ENCODE measurements at places on chromosomes 1 and 21.

DNA sequence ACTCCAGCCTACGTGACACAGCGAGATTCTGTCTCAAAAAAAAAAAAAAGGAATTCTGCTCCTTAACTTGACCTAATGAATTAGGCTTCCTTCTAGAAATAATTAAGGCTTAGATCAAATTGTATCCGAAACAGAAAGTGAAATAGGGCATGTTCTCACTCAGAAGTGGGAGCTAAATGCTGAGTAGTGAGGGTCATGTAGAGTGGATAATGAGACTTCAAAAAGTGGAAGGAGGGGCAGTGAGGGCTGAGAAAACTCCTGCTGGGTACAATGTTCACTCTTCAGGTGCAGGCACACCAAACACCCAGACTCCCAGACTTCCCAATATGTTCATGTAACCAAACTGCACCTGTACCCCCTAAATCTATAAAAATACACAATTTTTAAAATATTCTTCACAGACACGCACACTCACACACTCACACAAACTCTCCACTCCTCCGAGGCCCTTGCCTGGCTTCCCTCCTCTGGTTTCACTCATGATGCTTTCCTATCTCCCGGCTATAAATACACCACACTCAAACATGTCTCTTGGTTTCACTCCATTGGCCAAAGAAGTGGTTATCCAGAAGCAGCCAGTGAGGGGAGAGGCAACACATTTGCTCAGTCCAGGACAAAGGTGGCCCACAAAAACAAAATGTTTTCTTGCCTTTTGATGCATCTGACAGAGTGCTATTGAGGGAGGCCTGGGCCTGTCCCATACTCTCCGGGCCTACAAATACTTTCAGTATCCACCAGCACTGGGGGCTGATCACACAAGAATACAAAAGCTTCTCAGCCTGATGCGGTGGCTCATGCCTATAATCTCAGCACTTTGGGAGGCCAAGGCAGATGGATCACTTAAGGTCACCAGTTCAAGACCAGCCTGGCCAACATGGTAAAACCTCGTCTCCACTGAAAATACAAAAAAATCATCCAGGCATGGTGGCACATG lies 249.2 kb downstream of the TOMM20 start:
- no peak for DNase-seq

- DNase-seq = no peak
Observed at GRCh38 chr1:207658408-207658807, 13.5 kb downstream of the CR1L start.

DNA sequence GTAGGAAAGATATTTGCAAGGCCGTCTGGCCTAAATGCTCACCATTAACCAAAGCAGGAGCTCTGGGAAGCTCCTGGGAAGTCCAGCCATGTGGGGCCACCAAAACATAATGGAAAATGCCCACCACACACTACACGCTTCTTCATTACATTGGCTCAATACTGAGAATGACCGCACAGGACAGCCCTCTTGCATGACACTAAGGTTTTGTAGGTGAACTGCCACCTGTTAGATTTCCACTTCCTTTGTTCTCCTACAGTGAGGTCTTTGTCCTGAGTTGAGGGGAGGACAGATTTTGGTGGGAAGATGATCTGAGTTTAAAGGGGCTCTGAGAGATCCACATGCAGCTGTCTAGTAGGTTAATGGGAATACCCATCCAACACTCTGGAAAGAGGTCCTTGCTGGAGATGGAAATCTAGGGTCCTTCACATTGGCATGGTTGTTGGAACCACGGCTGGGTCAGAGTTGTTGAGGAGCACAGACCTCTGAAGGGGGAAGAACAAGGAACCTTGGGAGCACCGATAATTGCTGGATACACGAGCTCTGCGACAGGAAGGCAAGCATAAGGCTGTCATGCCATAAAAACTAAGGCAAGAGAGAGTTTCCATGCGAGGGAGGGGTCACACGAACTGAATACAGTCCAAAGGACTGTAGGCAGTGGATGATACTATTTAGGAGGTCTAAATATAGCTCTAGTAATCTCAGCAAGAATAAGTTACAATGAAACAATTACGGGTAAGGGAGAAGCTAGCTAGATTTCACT lies 105.5 kb upstream of the IRF2BP2 start:
- DNase-seq = no peak

DNA sequence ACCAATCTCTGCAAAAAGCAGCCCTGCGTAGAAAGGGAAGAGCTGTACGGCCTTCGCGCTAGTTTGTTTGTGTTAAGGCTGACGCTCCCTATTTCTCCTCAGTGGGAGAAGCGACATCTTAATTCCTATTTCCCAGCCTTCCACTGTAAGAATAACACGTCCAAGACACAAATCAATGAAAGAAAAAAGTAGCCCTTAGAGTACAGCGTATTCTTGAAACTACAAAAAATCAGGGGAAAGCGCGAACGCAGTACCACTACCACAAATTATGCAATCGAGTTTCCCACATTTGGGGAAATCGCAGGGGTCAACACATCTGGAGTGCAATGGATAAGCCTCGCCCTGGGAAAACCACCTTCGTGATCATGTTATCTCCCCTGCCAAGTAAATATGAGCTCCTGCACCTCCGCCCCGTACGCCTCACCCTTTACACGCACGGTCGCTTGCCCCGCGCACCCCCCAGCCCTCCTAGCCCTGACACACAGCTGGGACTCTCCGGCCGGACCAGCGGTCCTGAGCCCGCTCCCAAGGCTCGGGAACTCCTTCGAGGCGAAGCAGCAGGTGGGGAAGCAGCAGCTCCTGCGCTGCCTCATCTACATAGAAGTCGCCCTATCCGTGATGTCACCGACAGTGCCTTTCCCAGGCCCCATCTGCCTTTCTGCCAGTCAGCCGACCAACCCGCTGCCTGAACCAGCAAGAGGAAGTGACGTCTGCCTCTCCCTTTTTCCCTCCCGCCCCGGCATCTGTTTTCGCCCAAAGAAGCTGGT lies 94.7 kb downstream of the PPIAL4G start:
- peak; percentile 43 for DNase-seq

GRCh38 chr1:30274976-30275621 lies 448.3 kb downstream of the MATN1 start:
- DNase-seq = no peak

DNA sequence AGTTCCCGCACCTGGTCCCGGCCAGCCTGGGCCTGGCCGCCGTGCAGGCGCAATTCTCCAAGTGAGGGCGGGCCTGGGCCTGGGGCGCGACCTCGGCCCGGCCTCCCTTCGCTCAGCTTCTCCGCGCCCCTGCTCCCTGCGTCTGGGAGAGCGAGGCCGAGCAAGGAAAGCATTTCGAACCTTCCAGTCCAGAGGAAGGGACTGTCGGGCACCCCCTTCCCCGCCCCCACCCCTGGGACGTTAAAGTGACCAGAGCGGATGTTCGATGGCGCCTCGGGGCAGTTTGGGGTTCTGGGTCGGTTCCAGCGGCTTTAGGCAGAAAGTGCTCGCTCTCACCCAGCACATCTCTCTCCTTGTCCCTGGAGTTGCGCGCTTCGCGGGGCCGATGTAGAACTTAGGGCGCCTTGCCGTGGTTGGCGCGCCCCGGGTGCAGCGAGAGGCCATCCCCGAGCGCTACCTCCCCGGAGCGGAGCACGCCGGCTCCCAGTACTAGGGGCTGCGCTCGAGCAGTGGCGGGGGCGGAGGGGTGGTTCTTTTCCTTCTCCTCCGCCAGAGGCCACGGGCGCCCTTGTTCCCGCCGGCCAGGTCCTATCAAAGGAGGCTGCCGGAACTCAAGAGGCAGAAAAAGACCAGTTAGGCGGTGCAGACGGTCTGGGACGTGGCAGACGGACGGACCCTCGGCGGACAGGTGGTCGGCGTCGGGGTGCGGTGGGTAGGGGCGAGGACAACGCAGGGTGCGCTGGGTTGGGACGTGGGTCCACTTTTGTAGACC lies 1.2 kb downstream of the OLIG1 start:
- DNase-seq = no peak

GRCh38 chr21:46452710-46453109 lies 6.0 kb upstream of the DIP2A start:
- no peak for DNase-seq

DNA sequence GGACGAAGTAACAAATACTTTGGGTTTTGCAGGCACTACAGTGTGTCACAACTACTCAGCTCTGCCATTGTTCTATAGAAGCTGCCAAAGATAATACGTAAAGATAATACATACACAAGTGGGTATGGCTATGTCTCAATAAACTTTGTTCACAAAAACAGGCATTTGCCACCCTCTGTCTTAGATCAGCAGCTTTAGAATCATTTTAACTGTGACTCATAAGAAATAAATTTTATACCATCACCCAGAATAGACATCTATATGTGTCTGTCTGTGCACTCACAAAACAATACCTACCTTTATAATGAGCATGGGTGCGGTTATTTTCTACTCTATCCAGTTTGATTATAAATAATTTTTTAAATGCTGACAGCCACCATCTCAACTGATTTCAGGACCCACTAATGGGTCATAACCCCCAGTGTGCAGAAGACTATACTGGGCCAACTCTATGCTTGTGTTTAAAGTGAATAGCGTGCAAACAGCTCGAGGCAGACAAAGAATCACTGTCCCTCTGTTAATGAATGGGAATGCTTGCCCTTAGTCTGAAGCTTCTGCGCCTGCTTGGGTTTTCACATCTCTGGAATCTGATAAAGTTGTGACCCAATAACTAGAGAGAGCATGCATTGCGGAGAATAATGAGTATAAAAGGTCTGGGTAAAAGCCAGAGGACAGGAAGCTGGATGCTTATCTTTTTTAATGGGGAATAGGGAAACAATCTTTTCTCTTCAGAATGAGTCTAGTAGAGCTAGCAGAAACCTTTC lies 216.2 kb downstream of the PLPP3 start:
- DNase-seq = no peak

- no peak for DNase-seq
Observed at GRCh38 chr1:230069796-230070195, 2.8 kb downstream of the GALNT2 start.

- DNase-seq = no peak
Observed at GRCh38 chr21:39675590-39675989, 62.9 kb downstream of the B3GALT5 start.

DNA sequence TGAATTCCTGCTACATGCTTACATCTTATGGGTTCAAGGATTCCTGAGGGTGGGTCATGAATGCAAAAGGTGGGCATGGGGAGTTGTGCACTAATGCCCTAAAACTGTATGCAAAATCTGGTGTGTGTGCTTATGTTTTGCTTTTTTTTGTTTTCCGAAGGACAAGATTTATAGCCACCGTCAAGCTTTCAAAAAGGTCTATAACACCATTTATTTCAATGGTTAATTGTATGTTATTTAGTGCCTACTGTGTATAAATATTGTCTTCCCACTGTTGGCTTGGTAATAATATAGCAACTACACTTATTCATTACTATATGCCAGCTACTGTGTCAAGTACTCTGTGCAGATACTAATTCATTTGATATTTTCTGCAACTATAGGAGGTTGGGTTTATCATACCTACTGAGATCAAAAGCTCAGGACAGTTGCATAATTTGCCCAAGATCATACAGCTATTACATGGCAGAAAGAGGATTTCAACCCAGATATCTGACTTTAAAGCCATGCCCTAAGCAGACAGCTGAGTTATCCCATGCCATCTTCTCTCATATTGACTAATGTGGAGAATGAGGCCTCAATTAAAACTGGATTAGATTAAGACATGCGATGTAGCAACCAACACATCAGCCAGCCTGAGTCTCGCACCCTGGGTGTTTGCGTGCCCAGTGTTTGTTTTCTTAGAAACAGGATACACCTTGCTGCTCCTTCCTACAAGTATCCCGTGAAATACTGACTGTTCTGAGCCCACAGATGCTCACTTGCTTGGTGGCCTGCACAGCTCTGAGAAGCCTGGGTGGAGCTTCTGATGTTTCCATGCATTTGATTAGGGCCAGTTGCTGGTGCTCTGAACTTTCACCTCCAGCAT lies 34.6 kb downstream of the GADD45A start:
- no peak for DNase-seq

- DNase-seq = no peak
Observed at GRCh38 chr21:43372663-43373361, 54.1 kb downstream of the SIK1 start.

GRCh38 chr1:170698301-170699275 lies 34.7 kb downstream of the PRRX1 start:
- DNase-seq = no peak

- DNase-seq = peak; percentile 16
Observed at GRCh38 chr1:13593511-13594131, 10.0 kb downstream of the PDPN start.

DNA sequence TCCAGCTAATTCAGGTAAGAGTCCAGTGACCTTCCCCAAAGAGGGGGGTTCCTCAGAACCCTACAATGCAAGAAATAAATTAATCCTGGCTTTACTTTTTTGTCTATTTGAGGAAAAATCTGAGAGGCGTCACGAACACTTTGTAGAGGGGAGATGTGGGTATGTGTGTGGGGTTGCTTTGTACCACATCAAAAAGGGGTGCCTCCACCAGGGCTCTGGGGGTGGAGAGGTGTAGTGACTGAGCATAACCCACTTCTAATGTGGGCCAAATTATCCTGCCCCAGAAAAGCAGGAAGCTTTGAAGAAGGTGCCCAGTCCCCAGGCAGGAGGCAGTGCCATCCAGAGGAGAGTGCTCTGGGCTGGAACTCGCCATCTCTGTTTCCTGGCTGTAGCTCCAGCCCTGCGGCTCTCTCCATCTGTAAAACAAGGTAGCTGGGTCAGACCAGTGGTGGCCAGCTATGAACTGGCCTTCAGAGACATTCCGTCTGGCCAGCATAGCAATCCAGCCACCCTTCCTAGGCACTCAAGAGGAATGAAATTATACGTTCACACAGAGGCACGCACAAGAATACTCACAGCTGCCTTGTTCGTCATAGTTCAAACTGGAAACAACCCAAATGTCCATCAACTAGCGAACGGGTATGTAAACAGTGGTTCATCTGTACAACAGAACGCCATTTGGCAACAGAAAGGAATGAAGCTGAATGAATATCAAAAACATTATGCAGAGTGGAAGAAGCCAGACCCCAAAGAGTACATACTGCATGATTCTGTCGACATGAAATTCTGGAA lies 45.4 kb upstream of the TNFRSF1B start:
- DNase-seq = no peak

DNA sequence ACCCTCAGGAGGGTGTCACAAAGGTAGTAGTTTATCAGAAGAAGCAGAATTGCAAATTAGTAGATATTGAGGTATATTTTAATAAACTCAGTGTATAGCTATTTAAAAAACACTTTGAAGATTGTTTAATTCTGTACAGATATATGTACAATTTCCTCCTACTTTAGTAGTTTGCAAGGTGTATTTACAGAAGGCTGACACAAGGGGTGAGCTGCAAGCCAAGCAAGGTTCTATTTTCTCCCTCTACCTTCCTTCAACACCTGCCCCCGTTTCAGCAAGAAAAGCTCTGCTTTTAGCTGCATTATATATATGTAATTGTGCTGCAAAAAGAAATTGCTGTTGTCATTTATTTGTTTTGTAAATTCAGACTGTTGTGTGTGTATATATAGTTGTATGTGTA lies 674.2 kb upstream of the PKN2 start:
- no peak for DNase-seq

- no peak for DNase-seq
Observed at GRCh38 chr21:30104241-30104640, 62.4 kb downstream of the CLDN17 start.

GRCh38 chr1:78033797-78034172 lies 12.0 kb upstream of the GIPC2 start:
- no peak for DNase-seq

- DNase-seq = no peak
Observed at GRCh38 chr1:226706684-226707083, 32.4 kb downstream of the ITPKB start.
